ENCODE measurements at places on chromosomes 6 and 20.

DNA sequence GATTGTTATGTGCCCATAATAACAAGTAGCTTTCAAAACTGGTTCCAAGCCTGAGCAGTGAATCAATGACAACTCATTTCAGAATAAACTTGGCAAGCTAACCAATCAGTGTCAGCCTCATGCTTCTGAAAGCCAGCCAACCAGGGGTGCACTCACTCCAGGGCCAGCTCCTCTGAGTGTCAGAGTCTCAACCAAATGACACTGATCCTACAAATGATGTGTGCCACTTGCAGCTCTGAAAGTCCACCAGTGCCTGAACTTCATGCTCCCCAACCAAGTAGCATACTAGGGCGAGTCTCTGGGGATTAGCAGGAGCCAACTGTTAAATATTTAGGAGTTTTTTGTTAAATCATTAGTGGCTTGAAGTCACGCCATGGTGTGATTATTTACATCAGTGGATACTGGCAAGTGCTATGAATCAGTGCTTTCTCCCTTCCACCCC, 4.5 kb downstream of the IYD start:
- DNase-seq = no peak

DNA sequence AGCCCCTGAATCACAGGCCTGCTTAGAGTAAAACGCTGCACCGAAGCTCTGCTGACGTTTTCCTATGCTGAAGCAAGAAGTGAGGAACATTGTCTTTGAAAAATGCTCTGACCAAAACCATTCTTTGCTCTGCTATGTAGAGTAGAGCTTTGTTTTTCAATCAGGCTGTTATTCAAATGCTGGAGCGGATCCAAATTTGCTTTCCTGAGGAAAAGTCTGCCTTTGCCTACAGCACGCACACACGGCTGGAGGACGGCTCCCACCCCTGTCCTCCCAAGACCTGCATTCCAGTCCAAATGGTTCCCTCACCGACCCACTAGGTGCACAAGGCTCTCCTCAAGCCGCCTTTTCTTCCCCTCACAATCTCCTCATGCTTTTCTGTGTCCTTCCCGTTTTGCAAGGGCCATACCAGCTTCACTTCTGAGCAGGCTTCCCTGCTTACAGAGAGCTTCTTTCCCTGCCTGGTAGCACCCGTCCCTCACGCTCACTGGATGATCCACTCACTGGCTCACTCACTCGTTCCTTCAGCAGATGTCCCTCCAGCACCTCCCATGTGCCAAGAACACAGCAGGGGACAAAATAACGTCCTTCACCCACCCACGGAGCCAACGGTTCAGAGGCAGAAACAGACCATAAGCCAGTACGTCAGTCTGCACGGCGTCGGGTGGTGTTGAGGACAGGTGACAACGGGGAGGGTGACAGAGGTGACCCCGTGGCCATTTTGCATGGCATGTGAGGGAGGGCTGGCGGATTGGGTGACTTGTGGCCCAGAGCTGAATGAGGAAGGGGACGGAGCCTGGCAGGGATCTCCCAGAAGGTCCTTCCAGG, 137.9 kb upstream of the NEDD9 start:
- no peak for DNase-seq

GRCh38 chr6:13248053-13248452, 80.3 kb downstream of the TBC1D7 start:
- no peak for DNase-seq

DNA sequence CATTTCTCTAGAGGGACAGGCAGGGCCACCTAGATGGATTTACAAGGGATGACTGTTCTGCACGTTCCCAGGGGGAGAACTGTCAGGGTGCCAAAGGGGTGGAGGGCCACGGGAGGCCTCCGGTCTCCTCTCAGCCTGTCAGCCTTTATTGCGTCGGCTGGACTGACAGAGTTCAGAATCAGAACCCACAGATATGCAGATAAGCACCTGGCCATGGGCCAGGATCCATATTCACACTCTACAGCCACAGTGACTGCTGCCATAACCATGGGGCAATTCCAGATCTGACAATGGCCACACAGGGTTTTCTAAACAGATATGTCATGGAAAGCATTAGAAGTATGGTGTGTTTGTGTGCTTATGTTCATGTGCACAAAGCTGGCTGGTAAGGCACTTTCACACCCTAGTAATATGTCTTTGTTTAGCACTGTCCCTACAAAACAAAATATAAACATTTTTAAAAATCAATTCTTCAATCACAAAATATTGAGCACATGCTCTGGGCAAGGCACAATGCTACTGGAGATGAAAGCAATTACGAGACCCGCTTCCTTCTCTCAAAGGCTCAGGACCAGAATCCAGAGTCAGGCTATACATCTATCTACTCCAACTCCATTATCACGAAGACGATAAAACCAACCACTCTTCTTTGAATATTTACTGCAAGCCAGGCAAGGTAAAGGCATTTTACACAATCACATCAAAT, 29.1 kb downstream of the TRAM2 start:
- no peak for DNase-seq

DNA sequence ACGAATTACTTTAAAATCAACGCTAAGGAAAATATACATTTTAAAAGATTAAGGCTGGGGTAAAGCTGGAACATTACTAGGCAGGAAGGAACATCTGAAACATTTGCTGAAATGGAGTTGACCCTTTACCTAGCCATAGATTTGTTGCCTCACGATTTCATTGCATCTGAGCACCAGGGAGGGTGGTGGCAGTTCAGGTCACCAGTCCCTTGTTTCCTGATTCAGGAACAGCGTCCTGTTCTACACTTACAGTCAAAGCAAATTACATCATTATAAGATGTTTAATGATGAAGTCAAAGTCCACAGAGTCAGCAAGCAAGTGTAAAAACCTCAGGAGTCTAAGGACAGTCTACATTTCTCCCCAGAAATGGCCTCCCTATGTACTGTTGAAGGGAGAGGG, 9.0 kb upstream of the MICA start:
- no peak for DNase-seq
